ENCODE measurements at places on chromosomes 4 and X. TPM values are rescaled to one million over a fixed set of nuclear protein-coding genes. Genes with fewer than 3 reads are reported as not detected.

SPANXA1 gene
- not detected for total RNA-seq

KLHL34 gene
- total RNA-seq: not detected

PPP4R3C gene
- not detected for total RNA-seq

PRKG2 gene
- total RNA-seq: 2.1 TPM

LUZP4 gene
- total RNA-seq: not detected

FBXW7 gene
- 102 TPM for total RNA-seq

CDKN2AIP gene
- 33.9 TPM for total RNA-seq

MTTP gene
- total RNA-seq: 0.77 TPM

CHRDL1 gene
- total RNA-seq: not detected

DNAAF6 gene
- total RNA-seq: not detected

SERPINA7 gene
- total RNA-seq: not detected

SAGE1 gene
- not detected for total RNA-seq

NLRP2B gene
- not detected for total RNA-seq

PKD2 gene
- 3.8 TPM for total RNA-seq

NAP1L2 gene
- not detected for total RNA-seq

SASH3 gene
- total RNA-seq: 157 TPM

RRH gene
- 0.23 TPM for total RNA-seq

FMR1NB gene
- total RNA-seq: not detected

IL15 gene
- not detected for total RNA-seq

SRPK3 gene
- total RNA-seq: not detected

SRPX2 gene
- not detected for total RNA-seq
